Jurkat, Clone E6-1 (cell line): ENCODE measurements at places on chromosomes 2 and 18.
A peak's percentile ranks its signal among the peaks of the same experiment; 100 is the strongest.

GRCh38 chr2:32775954-32776353, 148.1 kb downstream of the TTC27 start:
- no peak for DNase-seq

DNA sequence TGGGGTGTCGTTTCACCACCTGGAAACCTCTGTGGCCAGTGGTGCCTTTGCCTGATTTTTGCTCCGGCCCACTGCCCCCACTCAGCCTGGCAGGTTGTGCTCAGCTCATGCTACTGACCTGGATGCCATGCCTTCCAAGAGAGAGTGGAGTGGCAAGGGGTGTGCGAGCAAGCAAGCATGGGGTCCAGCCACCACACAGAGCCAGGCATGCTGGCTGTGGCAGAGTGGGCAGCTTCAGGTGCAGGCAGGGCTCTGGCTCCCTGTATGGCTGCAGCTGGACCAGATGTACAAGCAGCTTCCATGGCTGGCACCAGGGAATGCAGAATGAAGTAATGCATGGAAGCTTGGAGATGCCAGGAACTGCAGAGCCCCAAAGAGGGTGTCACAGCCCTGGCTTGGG, 620.5 kb upstream of the SETBP1 start:
- DNase-seq: no peak

GRCh38 chr2:60862642-60863041, 18.7 kb upstream of the REL start:
- DNase-seq: no peak

DNA sequence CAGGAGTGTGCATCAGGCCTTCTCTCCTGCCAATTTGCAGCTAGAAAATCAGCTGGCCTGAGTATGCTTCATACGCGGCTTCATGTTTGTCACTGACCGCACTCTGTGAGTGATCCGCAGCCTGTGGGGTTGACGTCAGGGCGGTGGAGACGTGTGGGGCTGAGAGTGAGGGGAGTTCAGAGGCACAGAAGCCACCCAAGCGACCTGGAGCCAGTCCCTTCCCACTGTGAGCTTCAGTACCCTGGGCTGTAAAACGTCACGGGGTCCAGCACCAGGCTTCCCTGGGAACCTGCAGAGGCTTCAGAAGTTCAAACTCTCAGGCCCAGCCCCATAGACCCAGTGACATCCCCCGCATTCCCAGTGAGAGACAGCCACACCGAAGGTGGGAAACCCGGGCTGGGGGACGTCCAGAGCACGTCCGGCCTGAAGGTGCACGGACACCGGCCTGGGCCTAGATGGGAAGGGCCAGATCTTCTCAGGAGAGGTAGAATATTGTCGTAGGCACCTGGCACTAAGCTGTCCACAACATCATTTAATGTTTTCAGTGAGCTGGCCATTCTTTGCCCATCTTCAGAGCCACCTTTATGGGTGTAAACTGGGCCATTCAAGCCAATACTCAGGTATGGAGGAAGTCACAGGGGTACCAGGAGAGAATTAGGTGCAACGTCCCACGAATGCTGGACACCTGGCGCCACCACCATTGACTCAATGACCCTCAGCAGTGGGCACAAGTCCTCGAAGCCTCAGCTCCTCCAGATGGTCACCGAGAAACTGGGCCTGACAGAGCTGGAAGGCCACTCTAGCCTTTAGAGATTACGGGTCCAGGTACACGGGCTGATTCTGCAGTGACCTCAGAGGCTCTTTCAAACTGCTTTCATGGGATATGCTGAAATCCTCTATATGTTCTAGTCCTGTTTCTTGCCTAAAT, 235.6 kb upstream of the MYT1L start:
- DNase-seq: no peak

GRCh38 chr2:167953776-167954175, 293.6 kb downstream of the STK39 start:
- DNase-seq: no peak

DNA sequence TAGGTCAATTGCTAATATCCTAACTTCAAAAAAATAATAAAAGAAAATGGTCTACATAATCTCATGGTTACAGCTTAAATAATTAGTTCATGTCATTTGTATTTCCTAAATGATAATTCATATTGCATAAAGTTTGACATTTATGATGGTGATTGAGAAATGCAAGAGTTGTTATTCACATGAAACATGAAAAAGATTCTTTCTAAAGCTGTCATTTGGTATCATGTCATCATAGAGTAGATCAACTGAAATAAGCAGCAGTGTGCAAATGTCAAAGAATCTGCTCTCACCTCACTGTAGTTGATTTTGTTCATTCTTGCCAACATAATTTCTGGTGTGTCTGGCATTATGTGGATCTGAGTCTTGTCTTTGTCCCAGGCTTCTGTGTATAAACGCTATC, 95.3 kb downstream of the NEB start:
- DNase-seq: no peak

DNA sequence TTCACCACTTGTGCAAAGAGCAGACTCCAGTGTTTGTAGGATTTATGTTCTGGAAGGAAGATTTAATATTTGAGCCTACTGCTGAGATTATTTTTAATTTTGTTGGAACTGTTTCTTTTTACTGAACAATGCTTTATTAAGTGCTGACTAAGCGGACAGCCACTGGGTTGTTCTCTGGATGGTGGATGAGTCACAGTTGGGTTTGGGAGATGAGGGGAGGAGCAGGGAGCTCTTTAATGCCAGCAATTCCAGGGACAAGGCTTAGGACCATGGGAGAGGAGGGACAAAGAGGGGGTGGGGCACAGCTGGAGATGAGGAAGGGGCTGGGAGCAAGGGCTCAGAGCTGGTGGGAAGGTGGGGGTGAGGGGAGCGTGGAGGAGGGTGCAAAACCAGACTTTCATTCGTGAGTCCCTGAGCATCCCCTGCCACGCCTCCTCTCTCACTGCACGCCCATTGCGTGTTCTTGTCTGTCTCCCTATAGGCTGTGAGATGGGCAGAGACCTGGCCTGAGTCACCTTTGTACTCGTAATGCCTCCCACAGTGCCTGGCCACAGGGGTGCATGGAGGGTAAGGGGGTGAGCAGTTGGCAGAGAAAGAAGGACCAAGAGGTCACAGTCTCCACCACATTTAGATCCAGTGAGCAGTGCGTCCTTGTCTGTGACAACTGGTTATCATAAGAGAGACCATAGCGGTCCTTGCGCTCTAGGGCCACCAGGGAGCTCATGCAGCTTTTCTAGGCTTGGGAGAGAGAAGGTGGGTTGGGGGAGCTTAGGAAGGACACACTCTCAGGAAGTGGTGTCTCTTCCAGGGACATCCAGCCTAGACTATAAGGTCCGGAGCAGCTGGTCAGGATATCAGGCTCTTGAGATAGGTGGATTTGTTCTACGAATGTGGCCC, 18.4 kb downstream of the SLC4A3 start:
- no peak for DNase-seq

GRCh38 chr2:102335871-102336366, 19.7 kb upstream of the IL18R1 start:
- DNase-seq: no peak

DNA sequence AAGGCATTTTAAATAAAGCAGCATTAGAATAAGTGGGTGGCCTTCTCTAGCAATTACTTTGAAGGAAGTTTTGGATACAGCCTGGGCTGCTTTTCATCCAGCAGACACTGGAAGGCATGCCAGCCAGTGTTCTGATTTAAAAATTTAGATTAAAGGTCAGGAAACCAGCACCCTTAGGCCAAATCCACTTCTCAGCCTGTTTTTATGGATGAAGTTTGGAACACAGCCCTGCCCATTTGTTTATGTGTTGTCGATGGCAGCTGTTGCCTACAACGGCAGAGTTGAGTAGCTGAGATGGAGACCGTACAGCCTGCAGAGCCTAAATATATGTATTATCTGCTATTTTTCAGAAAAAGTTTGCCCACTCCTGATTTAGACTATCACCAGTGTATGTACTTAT, 313.6 kb upstream of the ACVR2A start:
- DNase-seq: no peak

DNA sequence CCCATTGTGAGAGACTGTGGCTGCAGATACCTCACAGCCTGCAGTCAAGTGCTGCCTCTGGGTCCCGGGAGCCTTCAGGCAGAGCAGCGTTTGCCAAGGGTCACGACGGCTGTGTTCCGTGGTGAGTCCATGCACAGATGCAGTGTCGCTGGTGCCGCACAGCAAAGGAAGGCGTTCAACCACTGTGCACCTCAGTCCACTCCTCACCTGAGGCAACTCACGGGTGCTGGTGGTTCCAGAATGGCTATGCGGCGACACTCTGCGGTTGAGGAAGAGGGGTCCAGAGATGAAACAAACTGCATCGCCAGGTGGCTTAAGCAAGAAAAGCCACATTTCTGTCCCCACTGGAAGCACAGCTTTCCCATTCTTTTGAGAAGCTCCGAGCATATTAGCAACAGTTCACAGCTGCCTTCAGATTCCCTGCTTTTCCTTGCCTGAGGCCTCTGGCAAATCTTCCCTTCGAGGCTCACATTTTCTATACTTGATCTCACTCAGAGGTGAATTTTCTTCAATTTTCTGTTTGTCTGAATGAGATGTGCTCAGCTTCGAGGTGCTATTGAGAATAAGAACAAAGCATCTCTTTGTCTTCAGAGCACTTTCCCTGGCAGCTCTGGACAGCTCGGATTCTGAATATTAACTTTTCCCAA, 208.8 kb upstream of the TWIST2 start:
- DNase-seq: no peak

- DNase-seq: no peak
Measured at GRCh38 chr2:196466581-196466980, 172.9 kb upstream of the CCDC150 start.

- DNase-seq: no peak
Measured at GRCh38 chr2:69997015-69997830, 35.8 kb upstream of the ASPRV1 start.

DNA sequence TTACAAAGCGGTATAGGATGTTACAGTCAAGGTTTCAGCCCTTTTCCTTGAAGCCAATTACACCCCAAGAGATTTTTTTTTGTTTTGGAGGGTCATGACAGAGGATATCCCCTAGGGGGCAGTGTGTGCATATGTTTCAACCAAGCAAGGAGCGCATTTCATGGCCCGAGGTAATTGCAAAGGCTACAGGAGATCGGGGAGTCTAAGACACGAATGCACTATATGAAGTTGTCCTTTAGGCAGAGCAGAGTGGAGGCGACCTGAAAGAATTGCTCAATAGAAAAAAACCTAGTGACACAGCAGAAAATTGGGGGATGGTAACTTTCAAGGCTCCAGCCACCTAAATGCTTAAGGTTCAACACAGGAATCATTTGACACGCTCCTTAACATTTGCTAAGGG, 219.8 kb upstream of the PARD3B start:
- peak; percentile 67 for DNase-seq

DNA sequence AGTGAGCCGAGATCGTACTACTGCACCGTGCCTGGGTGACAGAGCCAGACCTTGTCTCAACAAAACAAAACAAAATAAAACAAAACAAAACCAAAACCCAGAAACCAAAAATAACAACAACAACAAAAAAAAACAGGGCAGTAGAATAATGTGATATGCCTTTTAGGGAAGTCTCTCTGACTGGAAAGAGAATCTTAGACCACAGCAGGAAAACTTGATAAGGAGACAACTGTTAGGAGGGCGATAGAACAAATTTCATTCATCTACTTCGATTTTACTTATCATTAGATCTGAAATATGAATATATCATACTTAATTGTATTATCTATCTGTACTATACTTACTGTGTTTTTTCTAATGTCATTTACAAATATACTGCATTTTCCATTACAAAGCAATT, 109.0 kb upstream of the CNTNAP5 start:
- no peak for DNase-seq

DNA sequence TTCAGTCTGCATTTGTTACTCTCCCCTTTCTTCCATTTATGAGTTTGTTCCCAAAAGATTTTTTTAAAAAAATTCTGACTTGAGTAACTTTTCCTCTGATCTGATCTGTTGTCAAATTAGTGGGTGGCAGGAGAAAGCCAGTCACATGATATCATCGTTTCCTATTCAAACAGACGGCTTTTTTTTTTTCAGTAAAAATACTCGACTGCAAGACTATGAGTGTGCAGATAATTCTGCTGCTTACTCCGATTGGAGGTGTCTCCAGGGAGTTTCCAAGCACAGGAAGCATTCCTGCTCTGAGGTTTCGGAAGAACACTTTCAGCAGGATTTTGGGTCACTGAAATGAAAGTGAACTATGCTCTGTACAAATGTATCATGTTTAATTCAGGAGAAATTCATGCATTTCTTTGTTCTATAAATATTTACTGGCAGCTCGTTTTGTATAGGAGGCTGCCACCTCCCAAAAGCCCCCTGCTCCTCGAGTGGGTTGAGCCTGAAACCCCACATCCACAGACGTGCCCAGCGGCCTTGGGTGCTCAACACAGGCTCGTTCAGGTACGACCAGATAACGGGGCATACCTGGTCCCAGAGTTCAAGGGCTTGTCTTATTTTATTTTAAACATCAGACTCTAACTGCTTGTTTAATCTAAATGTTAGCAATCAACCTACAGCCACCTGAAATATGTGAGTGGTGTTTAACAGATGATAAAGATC, 126.9 kb upstream of the ZNF516 start:
- DNase-seq: no peak

DNA sequence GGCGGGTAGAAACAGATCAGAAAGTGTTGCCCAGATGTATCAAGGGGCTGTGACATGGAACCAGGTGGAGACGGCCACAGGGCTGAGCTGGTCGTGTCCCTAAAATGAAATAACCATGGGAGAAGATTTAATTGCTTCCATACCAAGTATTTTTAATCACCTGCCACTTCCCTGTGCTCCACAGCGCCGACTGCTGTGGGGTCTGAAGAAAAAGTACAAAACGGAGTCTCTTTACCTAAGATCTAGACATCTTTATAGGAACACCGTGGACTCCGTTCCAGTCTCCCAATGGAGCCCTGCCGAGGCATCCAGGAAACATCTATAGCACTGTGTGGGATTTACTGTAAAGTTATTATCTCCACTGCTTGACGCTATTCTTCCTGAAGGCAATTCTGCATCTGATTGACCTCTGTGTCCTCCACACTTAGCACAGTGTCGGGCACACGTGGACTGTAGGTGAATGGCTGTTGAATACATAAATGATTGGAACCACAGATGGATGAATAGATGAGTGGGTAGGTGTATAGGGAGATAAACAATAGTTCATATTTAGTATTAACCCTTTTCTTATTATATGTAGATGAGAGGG, 21.6 kb upstream of the GYPC start:
- DNase-seq: no peak

GRCh38 chr2:217722883-217723472, 279.8 kb downstream of the TNS1 start:
- DNase-seq: no peak

DNA sequence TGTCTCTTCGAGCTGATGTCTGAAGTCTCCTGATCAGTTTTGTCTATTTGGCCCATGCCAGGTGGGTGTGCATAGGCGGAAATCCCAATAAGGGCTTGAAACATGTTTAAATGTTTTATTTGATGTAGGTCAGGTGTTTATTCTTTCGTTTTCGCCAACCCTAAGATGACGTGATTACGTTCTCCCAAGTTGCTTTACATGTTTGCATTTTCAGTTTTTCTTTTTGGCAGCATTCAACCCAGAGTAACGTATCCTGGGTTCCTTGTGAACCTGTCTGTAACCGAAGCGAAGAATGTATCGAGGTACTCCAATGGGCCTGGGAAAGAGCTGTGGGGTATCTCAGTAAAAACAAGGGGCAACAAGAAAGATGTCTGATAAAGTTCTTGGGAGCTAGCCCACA, 3.1 kb downstream of the ALPK2 start:
- no peak for DNase-seq
